ENCODE measurements at places on chromosomes 13 and 19. TPM values are rescaled to one million over a fixed set of nuclear protein-coding genes. Genes with fewer than 3 reads are reported as not detected.

Gene ZNF14
- 15.3 TPM for total RNA-seq

GRCh38 chr13:106373304-106373988, 162.0 kb downstream of the EFNB2 start:
- DNase-seq = no peak

GRCh38 chr13:111907341-111907880, 159.5 kb upstream of the SOX1 start:
- DNase-seq = peak; percentile 23

DNA sequence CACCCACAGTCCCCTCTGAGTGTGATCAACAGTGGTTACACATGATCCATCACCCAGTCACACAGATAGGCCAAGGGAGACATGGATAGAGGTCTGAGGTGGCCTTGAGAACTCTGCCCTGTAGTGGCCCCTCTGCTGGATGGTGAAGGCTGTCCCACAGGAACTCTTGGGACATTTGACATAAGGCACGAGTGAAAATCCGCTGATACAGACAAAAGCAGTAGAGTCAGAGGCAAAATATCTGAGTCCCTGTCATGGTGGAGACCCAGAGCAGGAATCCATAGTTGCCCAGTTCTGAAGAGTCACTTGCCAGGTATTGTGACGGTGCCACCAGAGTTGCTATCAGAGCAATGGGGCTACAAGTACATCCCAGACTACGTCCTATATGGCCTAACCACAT, 18.8 kb upstream of the SLC25A30 start:
- DNase-seq = no peak

DNA sequence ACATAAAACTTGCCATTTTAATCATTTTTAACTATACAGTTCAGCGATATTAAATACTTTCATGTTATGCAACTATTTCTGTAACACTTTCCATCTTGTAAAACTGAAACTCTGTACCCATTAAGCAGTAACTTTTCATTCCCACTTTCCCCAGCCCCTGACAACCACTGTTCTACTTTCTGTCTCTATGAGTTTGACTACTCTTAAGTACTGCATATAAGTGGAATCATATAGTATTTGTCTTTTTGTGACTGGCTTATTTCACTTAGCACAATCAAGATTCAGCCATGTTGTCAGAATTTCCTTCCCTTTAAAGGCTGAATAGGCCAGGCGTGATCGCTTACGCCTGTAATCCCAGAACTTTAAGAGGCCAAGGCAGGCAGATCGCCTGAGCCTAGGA, 56.2 kb downstream of the ARHGAP35 start:
- no peak for DNase-seq

DNA sequence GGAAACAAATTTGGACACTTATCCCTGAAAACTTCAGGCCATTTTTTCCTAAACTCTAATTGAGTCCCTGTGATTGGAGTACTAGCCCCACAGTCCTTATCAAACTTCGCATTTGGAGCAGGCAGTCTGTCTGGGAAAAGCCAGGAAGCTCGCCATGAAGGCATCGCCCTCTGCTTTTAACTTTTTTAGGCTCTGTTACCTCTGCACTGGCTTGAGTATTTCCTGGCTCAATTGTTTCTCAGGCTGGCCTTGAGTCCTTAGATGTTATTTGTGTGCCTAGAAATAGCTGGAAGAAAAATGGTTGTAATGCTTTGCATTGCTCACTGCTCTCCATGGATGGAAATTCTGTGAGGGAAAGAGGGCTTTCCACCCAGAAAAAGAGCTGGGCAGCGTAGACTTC, 24.2 kb downstream of the ACTN4 start:
- DNase-seq = no peak

Gene ALDH16A1
- 24.0 TPM for total RNA-seq

Data from ureter (tissue), 1 donor.